ENCODE measurements at places on chromosomes 13 and 19. TPM values are rescaled to one million over a fixed set of nuclear protein-coding genes. Genes with fewer than 3 reads are reported as not detected.

Gene KIR3DL3
- total RNA-seq: not detected

Gene TPTE2
- not detected for total RNA-seq

Gene PRODH2
- total RNA-seq: 0.27 TPM

Gene GRK1
- total RNA-seq: 25.6 TPM

Gene NFKBIB
- total RNA-seq: 9.3 TPM

Gene KLK8
- not detected for total RNA-seq

Gene DAPK3
- 90.9 TPM for total RNA-seq

Gene PABPC3
- 0.16 TPM for total RNA-seq

Gene ETV2
- not detected for total RNA-seq

Gene ERFL
- total RNA-seq: not detected

Gene STARD13
- total RNA-seq: 30.0 TPM

Gene NOTCH3
- total RNA-seq: 91.8 TPM

Gene NALCN
- 11.3 TPM for total RNA-seq

Gene ARHGAP33
- total RNA-seq: 89.9 TPM

Gene ATP8B3
- total RNA-seq: 2.1 TPM

Gene KCTD4
- total RNA-seq: 0.77 TPM

Gene PNMA8C
- total RNA-seq: 7.1 TPM

Gene FAM124A
- 16.2 TPM for total RNA-seq

Gene ZNF440
- 23.6 TPM for total RNA-seq

Gene KLK2
- not detected for total RNA-seq

All from camera-type eye (tissue), 1 donor.